IPS DF 6.9 (cell line): ENCODE measurements at places on chromosomes 12 and 14.

GRCh38 chr14:65007202-65007601, 20.5 kb downstream of the FNTB start:
- DNase-seq: no peak

- no peak for DNase-seq
These were observed 1162.1 kb downstream of the VRK1 start for GRCh38 chr14:97959251-97959650.

- DNase-seq: no peak
These were observed 129.6 kb downstream of the GTF2A1 start for GRCh38 chr14:81091139-81091538.

DNA sequence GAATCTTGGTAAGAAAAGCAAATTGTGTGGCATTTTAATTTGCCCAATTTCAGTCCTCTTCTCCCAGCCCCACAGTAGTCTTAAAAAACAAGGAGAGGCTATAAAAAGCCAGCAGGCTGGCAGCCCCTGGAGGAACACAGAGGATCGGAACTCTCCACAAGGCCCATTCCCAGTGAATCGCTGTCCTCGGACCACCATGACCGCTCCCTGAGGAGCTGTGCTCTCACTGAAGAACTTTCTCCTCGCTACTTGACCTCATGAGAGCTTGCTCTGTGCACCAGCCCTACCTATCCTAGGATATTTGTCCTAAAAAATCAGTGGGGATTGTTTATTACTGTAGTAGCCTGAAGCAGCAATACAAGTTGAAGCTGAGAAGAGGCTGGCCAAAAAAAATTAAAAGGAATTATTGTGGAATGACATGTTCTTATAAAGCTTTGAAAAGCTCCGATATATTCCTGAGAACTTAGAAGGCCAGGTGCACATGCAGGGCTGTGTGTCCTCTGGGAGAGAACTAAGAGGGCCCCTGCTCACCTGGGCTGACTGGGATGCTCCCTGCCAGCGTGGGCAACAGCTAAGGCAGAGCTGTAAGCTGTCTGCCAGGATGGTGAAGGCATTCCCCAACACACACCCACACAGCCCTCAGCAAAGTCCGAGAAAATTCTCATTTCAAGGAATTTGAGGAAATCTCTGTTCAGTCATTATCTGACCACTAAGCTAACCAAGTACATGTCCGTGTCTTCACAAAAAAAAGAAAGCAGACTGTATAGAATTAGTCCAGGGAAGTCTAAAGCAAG, 148.8 kb upstream of the SFSWAP start:
- DNase-seq: no peak

DNA sequence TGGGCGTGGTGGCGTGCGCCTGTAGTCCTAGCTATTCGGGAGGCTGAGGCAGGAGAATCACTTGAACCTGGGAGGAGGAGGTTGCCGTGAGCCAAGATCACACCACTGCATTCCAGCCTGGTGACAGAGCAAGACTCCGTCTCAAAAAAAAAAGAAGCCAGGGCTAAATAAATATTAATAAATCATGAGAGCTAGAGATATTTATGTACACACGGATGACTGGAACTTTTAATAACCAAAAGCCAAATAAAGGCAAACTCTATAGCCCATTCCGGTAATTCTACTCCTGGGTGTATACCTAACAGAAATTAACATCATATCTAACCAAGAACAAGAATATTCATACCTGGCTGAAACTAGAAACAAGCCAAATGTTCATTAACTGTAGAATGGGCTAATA, 7.7 kb upstream of the TRAFD1 start:
- DNase-seq: no peak

DNA sequence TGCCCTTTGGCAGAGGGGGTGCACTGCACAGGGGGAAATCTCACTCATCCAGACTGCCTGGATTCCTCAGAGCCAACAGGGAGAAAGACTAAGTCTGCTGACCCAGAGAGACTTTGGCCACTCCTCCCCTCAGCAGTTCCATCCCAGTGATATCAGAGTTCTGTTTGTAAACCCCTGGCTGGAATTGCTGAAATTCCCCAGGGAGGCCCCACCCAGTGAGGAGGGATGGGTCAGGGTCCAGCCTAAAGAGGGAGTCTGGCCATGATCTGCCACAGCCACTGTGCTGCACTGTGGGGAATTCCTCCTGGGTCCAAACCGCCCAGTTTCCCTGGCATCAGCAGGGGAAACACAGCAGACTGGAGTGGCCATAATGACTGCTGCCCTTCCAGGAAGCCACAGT, 54.9 kb upstream of the USP15 start:
- no peak for DNase-seq

DNA sequence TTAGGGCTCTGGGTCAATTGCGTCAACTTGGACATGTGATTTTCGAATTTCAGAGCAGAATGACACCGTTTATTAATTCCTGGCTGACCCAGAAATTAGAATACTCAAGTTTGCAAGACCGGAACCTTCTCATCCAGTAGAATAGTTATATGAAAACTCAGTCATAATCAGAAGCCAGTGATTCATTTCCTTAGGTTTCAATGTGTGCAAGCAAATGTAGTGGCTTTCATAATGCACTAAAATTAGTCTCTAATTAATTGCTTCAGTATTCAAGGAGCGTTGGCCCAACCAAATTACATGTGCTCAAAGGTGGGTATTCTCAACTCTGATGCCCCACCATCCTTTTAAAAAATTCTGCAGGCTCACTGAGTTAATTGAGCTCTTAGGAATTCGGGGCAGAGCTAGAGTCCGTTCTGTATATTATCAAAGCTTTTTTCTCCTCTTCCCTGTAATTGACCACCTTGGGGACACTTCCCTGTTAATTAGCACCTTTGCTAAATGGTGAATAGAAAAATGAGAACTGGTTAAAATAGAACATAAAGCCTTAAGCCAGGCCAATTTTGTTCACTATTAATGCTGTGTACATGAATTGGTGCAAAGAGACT, 55.4 kb downstream of the DAO start:
- no peak for DNase-seq
